Pons (tissue), 1 donor: ENCODE measurements at places on chromosomes 1 and 21.
A peak's percentile ranks its signal among the peaks of the same experiment; 100 is the strongest.

DNA sequence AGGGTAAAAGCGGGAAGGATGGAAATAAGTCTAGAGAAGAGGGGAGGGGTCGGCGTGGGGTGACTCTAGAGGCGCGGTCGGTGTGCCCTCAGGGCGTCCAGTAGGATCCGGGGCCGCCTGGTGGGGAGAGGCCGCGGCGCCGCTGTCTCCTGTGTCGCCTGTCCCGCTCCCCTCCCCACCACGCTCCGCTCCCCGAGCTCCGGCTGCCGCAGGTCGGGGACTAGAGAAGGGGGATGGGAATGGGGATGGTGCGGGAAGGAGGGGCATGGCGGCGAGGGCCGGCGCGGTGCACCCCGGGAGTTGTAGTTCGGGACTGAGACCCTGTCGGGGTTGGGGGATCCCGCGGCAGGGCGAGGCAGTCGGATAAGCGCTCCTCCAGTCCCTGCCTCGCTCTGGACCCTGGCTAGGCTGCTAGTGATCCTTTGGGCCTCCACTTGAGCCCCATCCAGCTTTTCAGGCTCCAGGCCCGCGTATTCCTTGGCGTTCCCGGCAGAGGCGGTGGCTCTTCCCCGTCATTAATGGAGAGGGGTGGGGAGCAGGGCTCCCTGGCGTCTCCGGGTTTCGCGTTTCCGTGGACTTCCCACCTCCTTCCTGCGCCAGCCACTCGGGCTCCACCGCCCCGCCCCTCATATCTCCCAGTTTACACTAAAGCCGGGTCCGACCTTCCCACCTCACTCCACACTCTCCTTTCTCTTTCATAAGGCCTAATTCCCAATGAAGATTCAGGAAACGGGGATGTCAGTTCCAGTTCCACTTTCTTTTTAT, at the start of gene ENTREP3:
Gene ENTREP3 (minus strand): TSS at position 241 of the 765 bp plus-strand sequence. CDS start 606 bp downstream, outside the sequence.
- DNase-seq = peak; percentile 81

DNA sequence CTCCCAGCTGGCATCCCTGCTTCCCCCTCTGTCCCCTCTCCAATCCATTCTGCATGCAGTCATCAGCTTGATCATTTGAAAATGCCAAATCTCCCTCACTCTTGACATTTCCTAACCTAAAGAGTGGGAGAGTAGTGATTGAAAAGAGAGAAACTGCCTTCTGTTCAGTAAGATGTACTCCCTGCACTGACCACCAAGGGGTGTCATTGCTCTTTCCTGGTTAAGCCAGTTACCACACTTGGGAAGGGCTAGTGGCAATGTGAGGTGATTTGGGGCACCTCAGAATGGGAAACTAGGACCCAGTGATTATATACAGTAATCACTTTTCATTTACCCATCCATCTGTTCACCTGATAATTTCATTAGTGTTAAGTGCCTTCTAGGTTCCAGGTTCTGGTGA, 6.9 kb upstream of the TMEM269 start:
- DNase-seq = peak; percentile 66

GRCh38 chr1:59144959-59145358, 151.9 kb upstream of the FGGY start:
- no peak for DNase-seq

DNA sequence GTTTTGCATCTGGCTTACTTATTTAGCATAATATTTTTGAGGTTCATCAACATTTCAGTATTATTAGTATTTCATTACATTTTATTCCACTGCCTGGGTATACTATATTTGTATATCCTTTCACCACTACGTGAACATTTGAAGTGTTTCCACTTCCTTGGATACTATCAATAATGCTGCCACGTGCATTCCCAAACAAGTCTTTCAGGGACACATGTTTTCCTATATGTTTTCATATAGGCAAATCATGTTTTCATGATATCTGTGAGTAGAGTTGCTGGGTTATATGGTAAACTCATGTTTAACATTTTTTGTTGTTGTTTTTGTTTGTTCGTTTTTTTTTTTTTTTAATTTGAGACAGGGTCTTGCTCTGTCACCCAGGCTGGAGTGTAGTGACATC, 380.1 kb downstream of the OMA1 start:
- DNase-seq = no peak

- no peak for DNase-seq
Observed at GRCh38 chr21:22020221-22020620, 1022.0 kb downstream of the NCAM2 start.

DNA sequence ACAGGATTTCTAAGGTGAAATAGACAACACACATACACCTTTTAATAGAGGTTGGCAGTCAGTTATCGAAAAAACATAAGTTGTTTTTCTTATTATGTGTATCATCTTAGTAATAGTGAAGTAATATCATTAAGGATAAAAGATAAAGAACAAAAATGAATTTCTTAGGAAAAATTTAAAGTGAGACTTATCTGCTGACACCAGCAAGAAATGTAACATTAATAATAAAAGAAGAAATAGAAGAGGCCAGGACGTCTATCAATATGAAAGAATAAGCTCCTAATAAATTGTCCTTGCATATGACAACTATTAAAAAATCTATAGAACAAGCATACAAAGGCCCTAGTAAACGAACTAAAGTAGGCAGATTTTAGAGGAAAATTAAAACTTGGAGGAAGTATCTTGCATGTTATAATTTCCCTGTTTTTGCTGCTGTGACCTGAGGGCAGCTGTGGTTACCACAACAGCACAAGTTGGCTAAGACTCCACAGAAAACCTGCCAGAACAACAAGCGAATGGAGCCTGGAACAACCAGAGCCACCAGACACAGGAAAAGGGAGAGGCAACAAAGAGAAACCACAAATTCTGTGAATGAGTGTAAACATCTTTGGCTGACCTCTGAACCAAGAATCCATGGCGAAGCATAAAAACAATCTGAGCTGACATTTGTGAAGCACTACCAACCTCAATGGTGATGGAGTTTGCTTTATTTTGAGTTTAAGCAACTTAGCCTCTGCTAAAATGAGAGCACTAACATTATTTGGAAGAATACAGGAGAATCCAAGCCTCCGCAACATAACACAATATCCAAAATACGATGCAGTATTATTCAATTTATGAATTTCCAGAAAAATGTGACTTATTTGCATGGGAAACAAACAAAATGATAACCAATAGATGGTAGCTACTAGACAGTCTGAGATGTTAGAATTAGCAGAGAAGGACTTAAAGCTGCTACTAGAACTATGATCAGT, 207.5 kb downstream of the KCNT2 start:
- DNase-seq = no peak

GRCh38 chr21:17387030-17387617, 125.7 kb upstream of the CXADR start:
- DNase-seq = peak; percentile 92

GRCh38 chr1:143698016-143698415, 273.8 kb downstream of the FAM72C start:
- DNase-seq = no peak
